Astrocyte of the hippocampus (primary cell): ENCODE measurements at places on chromosomes 7 and 10.

DNA sequence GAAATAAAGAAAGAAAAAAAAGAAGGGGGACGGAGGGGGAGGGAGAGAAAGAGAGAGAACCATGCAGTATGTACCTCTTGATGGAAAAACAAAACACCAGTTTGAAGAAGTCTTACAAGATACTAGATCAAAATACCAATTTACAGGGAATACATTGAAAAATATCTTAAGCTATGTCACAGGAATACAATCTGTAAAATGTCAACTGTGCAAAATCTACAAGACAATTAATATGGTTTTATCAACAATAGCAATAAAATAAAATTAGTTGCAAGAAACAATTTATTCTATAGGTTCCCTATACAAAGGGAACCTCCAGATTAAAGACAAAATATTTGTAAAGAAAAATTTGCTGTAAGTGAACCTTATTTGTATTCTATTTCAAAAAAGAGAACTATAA, 98.3 kb upstream of the CABCOCO1 start:
- DNase-seq: no peak

DNA sequence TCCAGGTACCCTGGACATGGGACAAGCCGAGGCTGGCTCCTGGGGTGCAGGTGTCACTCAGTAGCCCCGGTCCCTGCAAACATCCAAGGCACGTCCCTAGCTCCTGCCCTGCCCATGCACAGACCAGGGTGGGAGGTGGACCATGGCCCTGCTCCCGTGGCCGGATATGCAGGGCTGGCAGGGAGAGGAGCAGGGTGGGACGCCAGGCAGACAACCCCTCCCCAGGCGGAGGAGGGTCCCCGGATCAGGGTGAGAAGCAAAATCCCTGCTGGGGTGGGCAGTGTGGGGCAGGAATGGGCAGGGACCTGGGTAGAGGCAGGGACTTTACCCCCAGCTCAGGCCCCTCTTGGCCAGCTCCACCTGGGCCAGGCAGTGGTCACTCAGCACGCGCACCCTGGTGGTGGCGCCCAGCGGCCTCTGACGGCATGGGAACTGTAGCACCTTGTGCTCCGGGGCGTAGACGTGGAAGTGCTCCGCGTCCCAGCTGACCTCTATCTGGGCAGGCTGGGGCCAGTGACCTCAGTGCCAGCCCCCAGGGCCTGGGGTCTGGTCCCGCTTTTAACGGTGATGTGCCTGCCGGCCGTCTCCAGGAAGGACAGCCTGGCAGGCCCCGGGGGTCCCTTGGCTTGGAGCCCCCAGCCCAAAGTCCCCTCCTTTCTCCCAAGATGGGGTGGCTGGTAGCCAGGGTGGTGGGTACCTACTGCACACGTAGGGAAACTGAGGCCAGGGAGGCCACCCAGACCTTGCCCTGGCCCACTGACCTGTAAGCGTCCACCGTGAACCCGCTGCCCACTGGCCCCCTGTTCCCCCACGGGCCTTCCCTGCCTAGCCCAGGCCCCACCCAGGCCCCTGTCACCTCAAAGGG, 1.2 kb downstream of the GRIFIN start:
- no peak for DNase-seq

GRCh38 chr7:24572393-24572996, 757 bp upstream of the PALS2 start:
- DNase-seq: peak; percentile 80

DNA sequence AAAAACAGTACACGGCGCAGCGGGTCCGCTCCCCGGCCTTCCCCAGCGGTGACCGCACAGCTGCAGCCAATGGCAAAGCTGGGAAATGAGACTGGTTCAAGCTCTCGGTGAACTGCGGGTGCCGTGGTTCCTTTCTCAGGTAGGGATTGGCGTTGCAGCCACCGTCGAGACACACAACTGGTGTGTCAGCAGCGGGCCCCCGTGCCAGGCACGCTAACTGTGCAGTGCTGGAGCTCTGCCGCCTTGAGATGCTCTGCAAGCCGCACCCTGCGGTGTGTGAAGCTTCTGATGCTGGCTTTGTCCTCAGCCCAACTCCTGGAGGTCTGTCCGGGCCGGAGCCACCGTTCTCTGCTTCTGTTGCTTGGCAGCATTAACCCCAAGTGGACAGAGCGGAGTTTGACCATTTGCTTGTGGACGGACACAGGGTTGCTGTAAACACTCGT, 20.6 kb upstream of the NKX6-2 start:
- no peak for DNase-seq

DNA sequence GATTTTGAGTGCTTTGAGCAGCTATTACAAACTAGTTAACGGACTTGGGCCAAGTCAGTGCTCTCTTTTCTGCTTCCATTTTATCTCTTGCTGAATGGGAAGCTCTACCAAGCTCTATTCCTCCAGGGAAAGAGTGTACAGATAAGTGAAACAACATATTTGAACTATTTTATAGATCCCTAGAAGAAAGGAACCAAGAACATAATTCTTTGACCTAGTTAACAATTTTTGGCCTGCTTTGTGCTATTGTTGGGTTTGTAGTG, 244.8 kb downstream of the PRKG1 start:
- DNase-seq: no peak

DNA sequence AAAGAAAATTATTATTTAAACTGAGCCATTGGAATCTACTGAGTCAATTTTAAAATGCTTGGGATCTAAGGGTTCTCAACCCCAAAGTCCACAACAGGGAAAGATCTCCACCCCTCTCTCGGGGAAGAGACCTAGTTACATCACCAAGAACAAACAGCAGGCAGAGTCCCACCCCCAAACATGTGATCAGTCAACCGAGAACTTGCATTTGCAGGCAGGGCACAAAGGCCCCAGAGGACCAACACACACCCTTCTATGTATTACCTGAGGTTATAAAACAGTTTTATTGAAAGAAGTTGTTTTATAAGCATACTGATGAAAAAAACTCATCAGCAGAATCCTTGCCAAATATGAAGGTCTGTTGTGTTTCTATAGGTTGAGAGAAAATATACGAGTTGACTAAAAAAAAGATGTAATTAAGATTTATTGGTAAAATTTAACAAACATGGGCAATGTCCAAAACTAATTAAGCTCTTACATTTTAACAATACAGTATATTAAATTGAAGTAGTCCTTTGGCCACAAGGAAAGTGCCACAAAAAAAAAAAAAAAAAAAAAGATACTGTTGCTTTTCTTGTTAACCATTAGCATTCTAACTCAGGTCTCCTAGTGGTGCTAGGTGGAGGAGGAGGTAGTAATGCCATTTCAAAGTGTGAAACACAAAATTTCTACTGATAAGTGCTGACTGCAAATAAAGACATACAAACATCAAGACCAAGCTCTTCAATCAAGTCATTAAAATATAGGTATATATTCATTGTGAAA, 975 bp upstream of the USP54 start:
- DNase-seq: peak; percentile 78

GRCh38 chr10:72079356-72079755, 9.0 kb downstream of the SPOCK2 start:
- no peak for DNase-seq

DNA sequence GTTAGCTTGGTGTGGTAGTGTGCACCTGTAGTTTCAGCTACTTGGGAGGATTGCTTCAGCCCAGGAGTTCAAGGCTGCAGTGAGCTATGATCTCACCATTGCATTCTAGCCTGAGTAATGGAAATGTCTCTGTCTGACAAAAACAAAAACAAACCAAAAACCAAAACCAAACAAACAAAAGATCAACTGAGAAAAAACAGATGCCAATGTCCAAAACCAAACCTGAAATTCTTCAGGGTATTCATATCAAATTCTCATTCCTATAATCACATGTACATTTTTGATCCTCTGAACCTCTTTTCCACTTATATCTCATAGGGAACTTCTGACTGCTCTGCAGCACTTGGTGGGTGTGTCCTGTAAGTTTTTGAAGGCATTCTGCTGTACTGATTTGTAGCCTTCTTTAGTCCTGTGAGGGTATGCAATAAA, 87.0 kb downstream of the CDK6 start:
- peak; percentile 52 for DNase-seq

DNA sequence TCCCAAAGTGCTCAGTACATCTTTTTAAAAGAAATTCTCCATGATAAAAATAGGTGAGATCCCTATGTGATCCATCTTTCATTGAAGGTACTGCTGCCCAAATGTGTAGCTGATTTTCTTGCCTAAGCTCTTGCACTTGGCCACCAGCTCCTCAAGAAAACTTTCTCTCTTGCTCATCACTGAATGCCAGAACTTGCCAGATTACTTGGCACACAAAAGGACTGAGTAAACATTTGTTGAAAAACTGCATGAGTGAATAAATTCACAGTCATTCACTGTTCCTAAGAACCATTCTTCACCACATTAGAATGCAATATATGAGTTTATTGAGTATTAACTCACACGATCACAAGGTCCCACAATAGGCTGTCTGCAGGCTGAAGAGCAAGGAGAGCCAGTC, 99.9 kb downstream of the TRIL start:
- peak; percentile 68 for DNase-seq

DNA sequence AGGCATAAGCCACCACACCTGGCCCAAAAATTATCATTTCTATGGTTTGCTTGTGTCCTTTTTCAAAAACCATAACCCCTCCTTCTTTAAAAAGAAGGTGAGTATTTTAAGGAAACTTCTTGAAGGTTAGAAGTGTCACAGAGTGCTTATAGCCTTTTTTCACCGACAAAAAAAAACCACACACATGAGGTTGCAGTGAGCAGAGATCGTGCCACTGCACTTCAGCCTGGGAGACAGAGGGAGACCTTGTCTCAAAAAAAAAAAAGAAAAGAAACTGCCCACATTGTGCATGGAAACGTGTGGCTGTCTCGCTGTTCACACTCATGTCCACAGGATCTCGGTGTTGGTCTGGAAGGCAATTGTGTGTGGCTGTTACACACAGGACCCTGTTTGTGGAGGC, 157.4 kb upstream of the PFKP start:
- no peak for DNase-seq

- DNase-seq: no peak
Observed at GRCh38 chr7:56107954-56108258, 1.6 kb upstream of the CHCHD2 start.

- DNase-seq: no peak
Observed at GRCh38 chr10:132670546-132671227, 115.3 kb downstream of the NKX6-2 start.
